ENCODE measurements at places on chromosomes 5 and 9. TPM values are rescaled to one million over a fixed set of nuclear protein-coding genes. Genes with fewer than 3 reads are reported as not detected.

OR13C3 gene
- total RNA-seq, result 0.59 TPM

DNA sequence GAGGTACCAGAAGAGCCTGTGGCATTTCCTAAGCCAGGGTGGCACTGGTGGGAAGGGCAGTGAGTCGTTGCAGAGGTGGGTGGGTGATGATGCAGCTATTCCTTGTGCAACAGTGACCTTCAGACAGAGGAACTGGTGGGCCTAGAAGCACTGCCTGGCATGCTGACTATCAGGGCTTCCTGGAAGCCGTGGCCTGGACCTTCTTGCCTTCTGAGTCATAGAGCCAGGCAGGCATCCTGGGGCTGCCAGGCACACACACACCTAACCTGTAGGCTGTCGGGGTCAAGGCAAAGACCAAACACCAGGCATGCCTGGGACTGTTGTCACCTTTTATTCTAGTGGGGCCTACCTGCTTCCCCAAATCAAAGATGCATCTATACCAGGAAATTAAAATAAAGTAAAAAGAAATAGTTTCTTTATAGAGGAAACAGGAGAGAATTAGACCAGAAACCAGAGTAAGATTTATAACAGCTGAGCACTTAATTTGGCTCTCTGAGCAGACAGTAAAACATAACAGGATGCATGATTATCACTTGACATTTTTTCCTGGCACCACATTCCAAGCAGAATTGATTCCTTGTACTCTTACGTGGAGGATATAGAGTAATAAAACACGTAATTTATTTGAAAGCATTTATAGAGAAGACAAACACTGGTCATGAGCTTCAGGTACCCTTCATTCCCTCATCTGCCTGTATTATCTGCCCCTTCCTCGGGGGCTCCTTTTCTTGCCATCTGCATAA, 25.1 kb downstream of the NANS start:
- H3K27ac ChIP-seq, result peak overlapping the region; percentile 16
- H3K4me1 ChIP-seq, result peaks cover 14% of the 10 kb centered on the region
- no peak overlapping the region for H3K4me3 ChIP-seq
- H3K27me3 ChIP-seq, result no peaks in the 10 kb centered on the region
- no peak for DNase-seq
- peaks cover 88% of the 10 kb centered on the region for H3K36me3 ChIP-seq

GRCh38 chr5:63456279-63456678, 506.0 kb downstream of the HTR1A start:
- no peak for DNase-seq
- no peaks in the 10 kb centered on the region for H3K36me3 ChIP-seq
- H3K27ac ChIP-seq, result no peak overlapping the region
- no peak overlapping the region for H3K4me3 ChIP-seq
- H3K27me3 ChIP-seq, result no peaks in the 10 kb centered on the region

DNA sequence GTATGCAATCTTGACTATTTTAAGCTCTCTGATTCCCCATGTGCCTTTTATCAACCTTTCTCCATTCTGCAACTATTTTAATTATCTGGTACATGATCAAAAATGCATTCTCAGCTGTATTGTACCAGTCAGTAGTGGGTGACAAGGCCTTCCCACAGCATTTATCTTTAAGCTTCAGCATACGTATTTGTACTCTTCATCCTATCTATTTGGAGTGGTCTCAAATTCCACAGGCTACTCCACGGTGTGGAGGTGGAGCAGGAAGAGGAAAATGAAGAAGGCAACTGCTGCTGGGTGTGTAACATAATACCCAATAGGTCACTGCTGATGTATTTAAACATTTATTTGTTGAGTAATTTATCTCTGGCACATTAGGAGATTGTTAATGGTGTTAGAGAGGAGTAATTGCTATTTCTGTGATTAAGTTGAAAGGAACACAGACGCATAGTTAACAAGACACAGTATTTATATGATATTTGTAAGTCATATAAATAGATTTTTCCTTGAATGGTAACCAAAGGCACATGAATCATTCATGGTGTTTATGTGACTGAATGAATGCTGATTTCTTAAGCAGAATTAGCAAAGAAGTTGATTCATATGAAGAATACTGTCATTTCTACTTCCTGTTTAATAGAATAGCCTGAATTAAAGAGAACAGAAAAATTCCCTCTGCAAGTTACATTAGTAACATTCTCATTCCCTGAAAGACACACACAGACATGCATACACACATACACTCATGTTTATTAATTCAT, 153.8 kb upstream of the NR3C1 start:
- no peak overlapping the region for H3K4me3 ChIP-seq
- no peak overlapping the region for H3K27ac ChIP-seq
- no peaks in the 10 kb centered on the region for H3K36me3 ChIP-seq
- H3K4me1 ChIP-seq, result peaks cover 7% of the 10 kb centered on the region

DNA sequence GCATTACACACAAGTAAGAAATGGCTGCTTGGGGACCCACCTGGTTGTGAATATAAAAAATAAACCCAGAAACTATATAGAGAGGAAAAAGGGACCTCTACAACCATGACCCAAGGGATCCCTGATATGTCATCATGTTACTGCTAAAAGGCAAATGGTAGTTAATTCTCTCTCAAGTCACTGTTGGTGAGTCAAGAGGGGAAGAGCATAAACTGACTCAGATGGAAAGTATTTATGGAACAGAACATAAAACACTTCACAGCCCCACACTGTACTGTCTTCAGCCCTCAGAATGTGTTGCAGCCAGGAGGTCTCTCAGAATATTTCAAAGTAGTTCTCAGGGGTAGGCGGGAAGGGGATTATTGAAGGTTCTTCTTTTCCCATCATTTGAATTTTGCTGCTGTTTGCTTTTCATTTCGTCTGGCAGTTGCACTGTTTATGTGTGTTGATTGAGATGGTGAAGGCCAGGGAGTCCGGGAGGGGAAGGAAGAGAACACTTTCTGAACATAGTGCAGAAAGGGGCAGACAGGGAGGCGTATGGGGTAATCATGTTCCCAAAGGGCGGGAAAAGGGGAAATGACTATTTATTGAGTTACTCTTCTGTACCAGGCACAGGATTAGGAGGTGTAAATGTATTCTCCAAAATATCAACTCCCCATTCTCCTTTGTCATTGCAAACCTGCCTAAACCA, 85.5 kb downstream of the TEK start:
- H3K27me3 ChIP-seq, result no peaks in the 10 kb centered on the region
- no peak overlapping the region for H3K4me3 ChIP-seq
- no peak overlapping the region for H3K27ac ChIP-seq
- DNase-seq, result no peak
- H3K4me1 ChIP-seq, result peaks cover 4% of the 10 kb centered on the region

GRCh38 chr9:93944011-93944410, 11.1 kb downstream of the BARX1 start:
- peaks cover 6% of the 10 kb centered on the region for H3K27me3 ChIP-seq
- no peak overlapping the region for H3K4me3 ChIP-seq
- peaks cover 12% of the 10 kb centered on the region for H3K4me1 ChIP-seq
- H3K36me3 ChIP-seq, result no peaks in the 10 kb centered on the region
- no peak for DNase-seq

- H3K27me3 ChIP-seq, result no peaks in the 10 kb centered on the region
- peak overlapping the region; percentile 49 for H3K27ac ChIP-seq
Observed at GRCh38 chr9:131892902-131893500, 153.1 kb upstream of the RAPGEF1 start.

CNOT8 gene
- total RNA-seq, result 74.7 TPM

DNA sequence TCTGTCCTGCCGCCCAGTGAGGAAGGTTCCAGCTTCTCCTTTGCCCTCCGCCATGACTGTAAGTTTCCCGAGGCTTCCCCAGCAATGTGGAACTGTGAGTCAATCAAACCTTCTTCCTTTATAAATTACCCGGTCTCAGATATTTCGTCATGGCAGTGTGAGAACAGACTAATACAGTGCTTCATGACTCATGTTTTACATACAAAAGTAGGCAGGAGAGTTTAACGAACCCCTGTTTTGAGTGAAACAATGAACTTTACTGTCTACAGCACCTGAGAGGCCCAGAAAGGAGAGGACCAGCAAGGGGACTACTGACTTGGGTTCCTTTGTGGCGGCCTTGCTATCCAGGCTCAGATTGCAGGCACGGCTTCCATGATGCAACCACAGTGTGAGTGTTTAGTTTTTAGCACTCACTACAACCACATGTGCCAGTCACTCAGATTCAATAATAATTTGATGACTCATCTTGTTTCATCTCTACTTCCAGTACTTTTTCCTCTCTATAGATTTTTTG, 139.1 kb upstream of the CLINT1 start:
- no peak for DNase-seq
- no peaks in the 10 kb centered on the region for H3K36me3 ChIP-seq
- no peaks in the 10 kb centered on the region for H3K27me3 ChIP-seq
- no peak overlapping the region for H3K27ac ChIP-seq
- H3K4me1 ChIP-seq, result peaks cover 5% of the 10 kb centered on the region

DNA sequence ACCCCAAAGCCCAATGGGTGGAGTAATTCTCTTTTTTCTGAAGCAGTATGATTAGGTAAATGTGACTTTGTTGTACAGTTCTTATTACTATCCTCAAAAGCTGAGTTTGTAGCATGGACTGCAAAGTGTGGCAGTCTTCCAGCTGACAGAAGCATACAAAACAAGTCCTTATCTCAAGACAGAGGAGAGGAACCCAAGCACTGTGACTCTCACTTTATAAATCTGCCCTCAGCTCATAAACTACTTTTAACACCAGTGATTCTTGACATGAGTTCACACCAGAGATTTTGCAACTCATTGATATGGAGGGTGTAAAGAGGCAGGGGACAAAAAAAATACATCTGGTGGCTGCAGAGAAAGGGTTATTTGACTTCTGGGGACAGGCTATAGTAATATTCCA, 251.6 kb downstream of the NTRK2 start:
- no peaks in the 10 kb centered on the region for H3K27me3 ChIP-seq

DNA sequence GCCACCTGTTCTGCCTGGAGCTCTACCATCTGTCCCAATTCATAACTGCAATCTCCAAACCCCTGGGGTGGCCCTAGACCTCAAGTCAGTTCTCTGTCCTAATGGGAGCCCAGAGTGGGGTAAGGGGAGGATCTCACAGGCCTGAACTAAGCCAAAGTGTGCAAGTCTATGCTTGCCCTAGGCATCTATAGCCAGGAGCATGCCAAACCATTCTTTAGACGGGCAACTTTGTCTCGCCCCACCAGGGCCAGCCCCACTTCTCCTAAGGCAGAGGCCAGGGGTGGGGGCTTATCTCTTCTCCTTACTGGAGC, 3.3 kb downstream of the ACSL6 start:
- H3K4me3 ChIP-seq, result no peak overlapping the region
- no peak for DNase-seq
- H3K27me3 ChIP-seq, result peaks cover 6% of the 10 kb centered on the region
- H3K4me1 ChIP-seq, result peaks cover 11% of the 10 kb centered on the region
- no peak overlapping the region for H3K27ac ChIP-seq

C5orf52 gene
- not detected for total RNA-seq

GRCh38 chr5:136732751-136733150, 367.4 kb upstream of the TRPC7 start:
- H3K36me3 ChIP-seq, result no peaks in the 10 kb centered on the region
- no peak overlapping the region for H3K4me3 ChIP-seq
- H3K27me3 ChIP-seq, result no peaks in the 10 kb centered on the region
- H3K27ac ChIP-seq, result no peak overlapping the region
- DNase-seq, result no peak

PCDHGA1 gene
- 0.51 TPM for total RNA-seq

UGT3A1 gene
- total RNA-seq, result not detected

DNA sequence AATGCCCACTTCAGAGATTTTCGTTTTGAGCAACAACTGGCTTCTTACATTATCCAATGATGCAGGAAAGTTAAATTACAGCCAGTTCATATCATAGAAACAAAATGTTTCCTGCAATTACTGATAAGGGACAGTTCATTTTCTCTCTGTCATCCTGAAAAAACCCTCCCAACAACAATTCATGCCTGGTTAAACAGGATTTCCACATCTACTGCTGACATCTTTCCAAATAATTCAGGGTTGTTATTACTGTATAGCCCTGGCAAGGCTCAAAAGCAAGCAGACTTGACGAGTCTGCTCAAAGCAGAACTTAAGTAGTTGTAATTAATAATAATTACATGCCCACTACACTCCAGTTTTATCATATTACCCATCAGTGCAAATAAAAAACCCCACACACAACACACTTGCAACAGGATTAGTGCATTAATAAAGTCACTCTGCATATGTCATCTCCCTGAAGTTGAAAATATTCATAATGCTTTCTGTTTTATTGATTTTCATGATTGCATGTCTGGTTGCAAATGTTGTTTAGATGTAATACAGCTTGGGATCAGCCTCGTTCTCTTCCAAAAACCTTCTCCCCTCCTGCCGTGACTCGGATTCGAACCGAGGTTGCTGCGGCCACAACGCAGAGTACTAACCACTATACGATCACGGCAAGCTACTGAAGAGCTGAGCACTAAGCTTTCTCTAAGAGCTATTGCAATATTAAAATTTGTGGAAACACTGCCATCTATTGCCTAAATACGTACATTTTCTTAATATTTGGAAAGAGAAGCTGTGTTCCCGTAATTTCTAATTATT, 119.6 kb upstream of the NFIB start:
- peaks cover 12% of the 10 kb centered on the region for H3K4me1 ChIP-seq
- DNase-seq, result no peak
- no peaks in the 10 kb centered on the region for H3K27me3 ChIP-seq
- H3K27ac ChIP-seq, result no peak overlapping the region
- H3K4me3 ChIP-seq, result peak overlapping the region; percentile 12
- no peaks in the 10 kb centered on the region for H3K36me3 ChIP-seq

DNA sequence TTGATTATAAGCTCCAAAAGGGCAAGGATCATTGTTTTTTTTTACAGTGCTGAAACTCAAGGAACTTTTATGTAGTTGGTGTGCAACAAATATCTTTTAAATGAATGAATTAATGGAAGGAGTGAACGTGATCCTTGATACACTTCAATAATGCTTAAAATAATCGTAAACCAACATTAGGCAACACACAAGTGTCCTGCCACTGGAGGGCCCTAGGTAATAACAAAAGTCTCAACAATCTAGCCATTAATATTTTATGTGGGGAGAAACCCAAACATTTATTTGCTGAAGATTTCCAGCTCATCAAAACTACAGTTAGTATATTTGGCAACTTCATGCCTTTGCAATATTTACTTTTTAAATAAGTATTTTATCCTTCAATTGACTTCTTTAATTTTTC, 309.0 kb upstream of the FBXL7 start:
- H3K27me3 ChIP-seq, result no peaks in the 10 kb centered on the region
- no peaks in the 10 kb centered on the region for H3K36me3 ChIP-seq
- H3K27ac ChIP-seq, result no peak overlapping the region
- no peaks in the 10 kb centered on the region for H3K4me1 ChIP-seq
